Adrenal gland (tissue), 19 donors: ENCODE measurements at places on chromosomes 1 and 21. TPM values are rescaled to one million over a fixed set of nuclear protein-coding genes. Genes with fewer than 3 reads are reported as not detected.

DNA sequence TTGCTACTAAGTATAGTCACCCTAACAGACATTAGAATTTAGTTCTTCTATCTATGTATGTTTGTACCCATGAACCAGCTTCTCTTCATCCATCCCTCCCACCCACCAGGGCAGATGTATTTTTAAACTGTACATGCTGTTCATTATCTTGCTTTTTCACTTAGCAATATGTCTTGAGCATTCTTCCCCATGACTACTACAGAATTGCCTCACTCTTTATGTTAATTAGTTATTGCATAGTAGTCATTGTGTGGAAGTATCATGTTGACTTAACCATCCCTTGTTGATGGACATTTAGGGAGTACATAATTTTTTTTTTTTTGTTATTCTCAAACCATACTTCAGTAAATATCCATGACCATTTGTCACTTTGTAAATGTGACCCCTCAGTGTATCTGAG, 9.9 kb downstream of the HUNK start:
- DNase-seq: no peak

DNA sequence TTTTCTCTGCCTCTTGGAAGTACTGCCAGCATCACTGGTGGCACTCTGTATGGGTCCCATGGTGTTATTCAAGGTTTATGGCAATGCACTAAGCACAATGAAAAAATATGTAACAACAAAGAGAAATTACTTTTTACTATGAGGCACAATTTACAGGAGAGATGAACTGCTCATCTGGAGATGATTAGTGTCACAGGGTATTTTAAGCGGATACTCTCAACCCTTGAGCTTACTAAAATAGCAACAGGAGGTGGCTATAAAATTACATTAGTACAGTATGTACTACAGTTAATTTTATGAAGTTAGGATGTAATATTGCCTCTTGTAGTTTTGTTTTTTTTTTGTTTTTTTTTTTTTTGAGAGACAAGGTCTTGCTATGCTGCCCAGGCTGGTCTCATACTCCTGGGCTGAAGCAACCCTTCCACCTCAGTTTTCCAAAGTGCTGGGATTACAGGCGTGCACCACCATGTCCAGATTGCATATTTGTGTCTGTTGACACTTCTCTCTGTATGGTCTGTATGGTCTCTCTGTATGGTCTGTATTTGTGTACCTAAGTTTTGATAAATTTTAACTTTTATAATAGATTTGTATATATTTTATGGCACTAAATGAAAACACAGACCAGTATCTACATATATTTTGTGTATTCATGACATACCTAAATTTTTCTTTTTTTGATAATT, 175.6 kb upstream of the HP1BP3 start:
- no peak for DNase-seq

DNA sequence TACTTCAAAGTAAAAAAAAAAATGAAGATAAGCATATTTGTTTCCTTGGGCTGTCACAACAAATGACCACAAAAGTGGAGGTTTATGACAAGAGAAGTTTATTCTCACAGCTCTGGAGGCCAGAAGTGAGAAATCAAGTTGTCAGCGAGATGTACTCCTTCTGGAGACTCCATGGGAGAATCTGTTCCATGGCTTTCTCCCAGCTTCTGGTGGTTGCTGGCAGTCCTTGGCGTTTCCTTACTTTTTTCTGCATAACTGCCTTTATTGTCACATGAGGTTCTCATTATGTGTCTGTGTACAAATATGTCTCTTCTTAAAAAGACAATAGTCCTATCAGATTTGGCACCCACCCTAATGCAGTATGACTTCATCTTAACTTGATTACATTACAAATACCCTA, 398.3 kb downstream of the KCNT2 start:
- no peak for DNase-seq

DNA sequence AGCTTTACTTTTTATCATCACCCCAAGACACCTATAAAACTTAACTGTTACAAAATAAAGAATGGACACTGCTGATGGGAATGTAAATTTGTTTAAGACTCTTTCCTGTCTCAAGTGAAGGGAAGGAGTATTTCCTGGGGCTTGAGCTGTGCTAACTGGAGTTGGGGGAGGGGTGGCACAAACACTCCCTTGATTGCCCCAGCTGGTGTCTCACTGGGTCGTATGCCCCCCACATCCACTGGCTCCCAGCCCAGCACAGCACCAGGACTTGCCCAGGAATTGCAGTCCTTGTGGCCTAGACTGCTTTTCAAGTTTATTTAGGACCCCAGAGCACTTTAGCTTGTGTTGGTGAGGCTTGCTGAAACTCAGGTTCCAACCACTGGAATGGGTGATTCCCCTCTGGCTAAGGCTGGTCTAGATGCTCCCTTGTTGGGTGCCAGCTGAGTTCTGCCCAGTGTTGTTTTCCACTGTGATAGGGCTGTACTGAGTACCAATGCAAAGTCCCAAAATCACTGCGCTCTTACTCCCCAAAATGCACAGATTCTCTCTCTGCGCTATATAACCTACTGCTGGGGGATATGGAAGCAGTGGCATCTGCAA, 49.1 kb upstream of the DR1 start:
- no peak for DNase-seq

- DNase-seq: no peak
These were observed 34.0 kb downstream of the C1orf198 start for GRCh38 chr1:230834292-230834691.

GRCh38 chr1:24688621-24689195, 45.6 kb downstream of the SRRM1 start:
- peak; percentile 75 for DNase-seq

GRCh38 chr1:212021563-212021962, 13.8 kb downstream of the INTS7 start:
- DNase-seq: no peak

GRCh38 chr1:197622371-197622770, 152.9 kb downstream of the DENND1B start:
- DNase-seq: no peak

DNA sequence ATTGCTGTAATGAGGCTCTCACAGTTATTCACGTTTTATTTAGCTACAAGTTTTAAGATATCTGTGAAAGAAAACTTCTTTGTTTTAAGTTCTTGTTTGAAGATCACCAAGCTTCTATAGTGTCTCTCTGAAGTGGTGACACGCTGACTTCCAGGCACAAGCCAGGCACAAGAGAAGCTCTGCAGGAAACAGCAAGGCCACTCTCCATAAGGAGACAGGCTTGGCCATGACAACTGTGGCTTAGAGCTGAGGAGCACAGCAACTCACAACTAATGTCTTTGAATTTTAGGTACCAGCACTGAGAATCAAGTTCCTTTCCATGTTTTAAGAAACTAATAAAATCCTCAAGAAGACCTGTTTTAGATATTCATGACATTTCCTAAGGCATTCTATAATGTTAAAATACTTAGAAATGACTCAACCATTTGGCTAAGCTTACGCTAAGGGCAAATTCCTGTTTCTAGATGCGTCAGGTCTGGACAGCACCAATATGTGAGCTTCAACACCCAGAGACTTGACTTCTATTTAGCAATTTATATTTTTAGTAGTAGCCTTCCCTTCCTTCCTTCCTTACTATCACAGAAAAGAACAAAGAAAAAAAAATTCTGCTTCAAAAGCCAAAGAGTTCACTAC, 40.2 kb downstream of the APP start:
- DNase-seq: no peak

Gene CYP2J2
- 0.97 TPM for total RNA-seq

Gene ITGB2
- 74.2 TPM for total RNA-seq

Gene LRRC38
- total RNA-seq: 9.5 TPM

Gene FBXO42
- total RNA-seq: 17.5 TPM
